ENCODE measurements at places on chromosomes 7 and 10. TPM values are rescaled to one million over a fixed set of nuclear protein-coding genes. Genes with fewer than 3 reads are reported as not detected.

The RGR gene
- not detected for total RNA-seq

The UNCX gene
- total RNA-seq: not detected

The FAM25C gene
- total RNA-seq: not detected

The GPR26 gene
- total RNA-seq: not detected

The SYT15 gene
- 1.4 TPM for total RNA-seq

The LRRTM3 gene
- not detected for total RNA-seq

The SSC4D gene
- 0.40 TPM for total RNA-seq

The OPN1SW gene
- not detected for total RNA-seq

The FOXL3 gene
- total RNA-seq: not detected

The PRDX3 gene
- total RNA-seq: 126 TPM

The LMOD2 gene
- total RNA-seq: not detected

The PLCE1 gene
- 3.5 TPM for total RNA-seq

The SLC26A5 gene
- total RNA-seq: 0.23 TPM

The KCNMA1 gene
- total RNA-seq: 101 TPM

The TMEM236 gene
- 0.46 TPM for total RNA-seq

The ZNF467 gene
- 31.1 TPM for total RNA-seq

The OR13A1 gene
- not detected for total RNA-seq

The WDR86 gene
- total RNA-seq: 2.9 TPM

The VPS37D gene
- 13.5 TPM for total RNA-seq

The MUC12 gene
- 0.72 TPM for total RNA-seq

The CALML3 gene
- total RNA-seq: not detected

The SORCS1 gene
- total RNA-seq: 3.1 TPM

The CHAT gene
- total RNA-seq: 0.86 TPM

The GSAP gene
- total RNA-seq: 23.9 TPM

The TMEM209 gene
- 18.9 TPM for total RNA-seq

The GHRHR gene
- total RNA-seq: 12.3 TPM

The FAM241B gene
- total RNA-seq: 4.0 TPM

The KLF14 gene
- total RNA-seq: not detected

The SNX13 gene
- total RNA-seq: 52.3 TPM

The KLF6 gene
- total RNA-seq: 165 TPM

The HOXA4 gene
- 2.3 TPM for total RNA-seq

The H2BK1 gene
- total RNA-seq: not detected

The IGF2BP3 gene
- total RNA-seq: 0.66 TPM

The NPTX2 gene
- 2.7 TPM for total RNA-seq

The LZTS2 gene
- 84.9 TPM for total RNA-seq

The HOXA7 gene
- not detected for total RNA-seq

The LMTK2 gene
- 31.2 TPM for total RNA-seq

The PON3 gene
- total RNA-seq: 14.0 TPM

The RNF32 gene
- total RNA-seq: 1.8 TPM

The SEC31B gene
- total RNA-seq: 13.5 TPM

The PLXDC2 gene
- 92.0 TPM for total RNA-seq

Data from mucosa of gallbladder (tissue), 1 donor.